ENCODE measurements at places on chromosomes 12 and 14. TPM values are rescaled to one million over a fixed set of nuclear protein-coding genes. Genes with fewer than 3 reads are reported as not detected.

DNA sequence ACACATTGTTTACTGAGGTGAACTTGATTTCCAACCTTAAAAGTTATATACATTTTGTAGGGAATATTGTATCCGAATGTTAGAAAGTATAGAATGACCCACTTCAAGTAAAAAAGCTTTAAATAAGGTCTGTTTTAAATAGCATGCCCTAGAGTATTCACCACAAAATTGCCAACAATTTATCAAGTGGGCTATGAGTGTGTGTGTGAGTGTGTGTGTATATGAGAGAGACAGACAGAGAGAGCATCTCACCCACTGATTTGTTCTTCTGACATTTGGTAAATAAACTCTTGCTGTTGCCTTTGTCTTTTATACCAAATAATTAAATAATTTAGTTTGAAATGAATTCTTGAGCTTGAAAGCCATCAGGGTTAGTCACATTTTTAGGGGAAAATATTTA is 29.8 kb upstream of the RAP1B start:
- DNase-seq = no peak

- DNase-seq = no peak
These were observed 46.2 kb downstream of the KDM2B start for GRCh38 chr12:121534495-121535148.

DNA sequence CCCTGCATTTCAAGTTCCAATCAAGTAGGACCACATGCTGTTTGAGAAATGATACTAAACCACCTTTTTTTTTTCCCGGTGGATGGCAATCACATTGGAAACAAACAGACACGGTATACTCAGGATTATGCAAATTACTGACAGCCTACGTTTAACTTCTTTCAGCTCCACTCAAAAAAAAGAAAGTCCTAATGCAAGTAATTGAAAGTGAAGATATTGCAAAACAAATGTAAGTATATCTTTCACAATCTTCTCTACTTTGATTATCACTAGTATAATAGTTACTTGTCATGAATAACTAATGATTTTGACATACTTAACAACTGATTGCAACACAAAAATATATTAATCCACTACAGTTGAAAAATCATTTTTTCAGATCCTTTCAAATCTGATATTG is 2.6 kb upstream of the OSBPL8 start:
- no peak for DNase-seq

- no peak for DNase-seq
These were observed 45.6 kb downstream of the ARMH4 start for GRCh38 chr14:58106446-58106845.

- no peak for DNase-seq
These were observed 182.7 kb downstream of the KTN1 start for GRCh38 chr14:55762595-55763232.

DNA sequence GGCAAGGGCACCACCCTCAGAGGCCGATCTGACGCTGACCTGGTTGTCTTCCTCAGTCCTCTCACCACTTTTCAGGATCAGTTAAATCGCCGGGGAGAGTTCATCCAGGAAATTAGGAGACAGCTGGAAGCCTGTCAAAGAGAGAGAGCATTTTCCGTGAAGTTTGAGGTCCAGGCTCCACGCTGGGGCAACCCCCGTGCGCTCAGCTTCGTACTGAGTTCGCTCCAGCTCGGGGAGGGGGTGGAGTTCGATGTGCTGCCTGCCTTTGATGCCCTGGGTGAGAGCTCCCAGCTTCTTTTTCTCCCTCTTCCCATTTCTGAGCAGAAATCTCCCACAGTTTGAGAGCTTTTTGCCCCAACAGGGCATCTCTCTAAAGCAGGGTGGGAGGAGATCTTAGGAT is 1.8 kb downstream of the OAS1 start:
- no peak for DNase-seq

- no peak for DNase-seq
These were observed 31.5 kb downstream of the SVOP start for GRCh38 chr12:108989376-108989775.

DNA sequence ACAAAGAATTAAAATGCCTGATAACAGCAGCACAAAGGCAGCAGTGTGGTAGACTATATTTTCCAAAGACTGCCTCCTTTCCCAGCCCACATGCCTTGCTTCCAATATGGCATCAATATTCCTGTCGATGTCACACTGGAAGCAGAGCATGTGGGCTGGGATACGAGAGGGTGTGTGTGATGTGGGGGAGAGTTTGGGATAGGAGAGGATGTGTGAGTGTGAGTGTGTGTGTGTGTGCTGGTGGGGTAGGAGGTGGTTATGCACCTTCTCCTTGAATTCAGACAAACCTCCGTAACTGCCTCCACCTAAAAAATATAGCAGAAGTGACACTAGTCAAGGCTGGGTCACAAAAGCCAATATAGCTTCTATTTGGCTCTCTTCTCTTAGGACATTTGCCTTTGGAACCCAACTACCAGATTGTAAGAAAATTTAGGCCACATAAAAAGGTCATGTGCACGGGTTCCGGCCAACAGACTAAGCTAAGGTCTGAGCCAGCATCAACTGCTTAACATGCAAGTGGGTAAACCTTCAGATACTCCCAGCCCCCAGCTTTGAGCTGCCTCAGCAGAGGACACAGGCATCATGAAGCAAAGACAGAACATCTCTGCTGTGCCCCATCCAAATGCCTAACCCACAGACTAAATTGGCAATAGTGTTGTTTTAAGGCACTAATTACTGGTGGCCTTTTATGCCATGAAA is 29.5 kb downstream of the SPPL3 start:
- no peak for DNase-seq

- no peak for DNase-seq
These were observed 181.6 kb upstream of the FOXG1 start for GRCh38 chr14:28584951-28585350.

GRCh38 chr12:19761463-19761862 is 322.2 kb downstream of the AEBP2 start:
- no peak for DNase-seq

- no peak for DNase-seq
These were observed 90.6 kb upstream of the NUDT4 start for GRCh38 chr12:93287149-93287548.

DNA sequence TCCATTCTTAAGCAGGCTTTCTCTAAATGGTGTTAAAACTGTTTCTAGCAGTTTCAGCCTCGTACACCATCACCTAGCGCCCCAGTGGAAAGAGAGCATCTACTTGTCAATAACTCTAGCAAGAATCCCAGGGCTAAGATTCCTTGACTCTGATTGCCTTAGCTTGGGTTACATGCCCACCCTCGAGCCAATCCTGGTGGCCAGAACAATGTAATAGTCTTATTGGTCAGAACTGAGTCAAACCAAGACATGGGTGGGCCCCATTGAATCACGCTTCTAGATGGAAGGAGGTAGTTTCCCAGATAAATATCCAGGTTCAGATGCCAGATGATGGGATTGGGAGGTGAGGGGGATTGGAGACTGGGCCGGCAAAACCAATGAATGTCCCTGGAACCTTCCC is 55.9 kb upstream of the MED13L start:
- DNase-seq = no peak

DNA sequence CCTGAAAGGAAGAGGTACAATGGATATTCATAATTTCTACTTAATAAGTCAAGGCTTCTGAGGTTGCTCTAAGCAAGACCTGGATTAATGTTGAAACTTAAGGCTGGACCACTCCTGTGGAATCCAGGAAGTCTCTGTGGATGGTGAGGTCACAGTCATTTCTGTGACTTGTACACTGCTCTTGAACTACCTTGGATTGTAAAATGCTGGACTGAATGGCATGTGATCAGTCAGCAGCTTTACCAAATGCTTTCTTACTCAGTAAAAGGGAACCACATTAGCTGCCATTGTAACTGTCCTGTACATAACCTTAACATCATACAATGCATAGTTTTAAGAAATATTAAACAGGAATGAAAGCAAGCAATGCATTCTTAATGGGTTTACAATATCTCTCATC is 182.9 kb downstream of the NOVA1 start:
- no peak for DNase-seq

- no peak for DNase-seq
These were observed 58.8 kb downstream of the AEBP2 start for GRCh38 chr12:19498099-19498498.

GRCh38 chr14:77108753-77109152 is 10.7 kb downstream of the CIPC start:
- no peak for DNase-seq

DNA sequence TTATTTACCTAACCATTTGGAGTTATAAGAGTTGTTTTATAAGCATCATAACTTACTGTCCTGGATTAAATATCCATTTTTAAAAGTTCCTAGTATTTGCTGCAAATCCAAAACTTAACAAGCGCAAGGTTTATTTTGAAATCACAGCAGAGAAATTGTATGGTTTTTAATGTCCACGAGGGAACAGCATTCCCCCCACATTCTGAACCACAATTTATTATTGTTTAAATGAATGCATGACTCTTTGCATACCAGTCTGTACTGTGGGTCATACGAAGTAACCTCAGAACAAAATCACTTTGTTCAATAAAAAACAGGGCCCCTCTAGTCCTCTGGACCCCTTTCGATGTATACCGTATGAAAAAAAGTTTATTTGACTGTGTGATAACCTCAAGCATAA is 75.9 kb downstream of the DACT1 start:
- DNase-seq = no peak

DNA sequence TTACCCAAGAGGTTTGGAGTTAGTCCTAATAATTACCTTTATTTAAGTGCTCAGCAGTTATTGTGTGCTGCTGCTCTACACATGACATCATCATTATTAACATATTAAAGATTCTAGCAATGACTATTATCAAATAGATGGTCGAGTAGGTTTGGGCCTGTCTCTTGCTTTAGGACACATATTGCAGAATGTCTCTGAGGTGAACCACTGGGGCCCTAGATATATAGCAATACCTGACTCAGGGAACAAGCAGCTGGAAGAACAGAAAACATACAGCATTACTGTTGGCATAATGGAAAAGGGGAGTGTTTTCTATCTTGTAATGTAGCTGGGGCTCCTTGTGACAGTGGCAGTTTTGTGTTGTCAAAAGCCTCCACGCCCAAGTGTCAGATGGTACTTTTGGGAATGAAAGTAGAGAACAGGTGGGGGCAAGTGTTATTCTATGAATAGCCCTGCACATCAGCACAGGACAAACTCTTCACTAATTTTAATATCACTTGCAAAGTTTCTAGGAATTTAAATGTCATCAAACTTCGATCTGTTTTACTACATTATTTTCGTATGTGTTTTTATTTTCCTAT is 54.6 kb downstream of the C12orf56 start:
- no peak for DNase-seq

DNA sequence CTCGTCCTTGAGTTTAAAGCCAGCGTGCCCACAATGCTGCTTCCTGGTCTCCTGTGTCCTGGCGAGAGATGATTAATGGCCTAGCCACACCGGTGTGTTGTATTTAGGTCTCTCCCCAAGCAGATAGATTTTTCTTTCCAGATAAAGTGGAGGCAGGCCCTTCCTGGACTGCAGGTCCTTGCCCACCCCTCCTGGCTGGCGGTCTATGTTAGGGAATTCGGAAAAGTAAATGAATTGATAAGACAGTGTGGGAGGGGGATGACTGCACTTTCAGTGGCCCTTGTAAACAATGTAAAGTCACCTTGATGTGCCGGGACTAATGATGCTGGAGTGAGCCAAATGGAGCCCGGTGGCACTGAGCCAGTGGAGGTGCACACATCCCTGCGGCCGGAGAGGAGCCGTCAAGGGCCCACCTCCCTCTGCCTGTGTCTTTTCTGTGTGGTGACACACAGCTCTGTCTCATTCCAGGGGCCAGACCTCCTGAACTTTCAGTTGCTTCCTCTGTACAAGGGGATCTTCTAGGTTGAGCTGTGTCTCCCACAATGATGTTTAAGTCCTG is 70.6 kb upstream of the ESRRB start:
- DNase-seq = no peak

DNA sequence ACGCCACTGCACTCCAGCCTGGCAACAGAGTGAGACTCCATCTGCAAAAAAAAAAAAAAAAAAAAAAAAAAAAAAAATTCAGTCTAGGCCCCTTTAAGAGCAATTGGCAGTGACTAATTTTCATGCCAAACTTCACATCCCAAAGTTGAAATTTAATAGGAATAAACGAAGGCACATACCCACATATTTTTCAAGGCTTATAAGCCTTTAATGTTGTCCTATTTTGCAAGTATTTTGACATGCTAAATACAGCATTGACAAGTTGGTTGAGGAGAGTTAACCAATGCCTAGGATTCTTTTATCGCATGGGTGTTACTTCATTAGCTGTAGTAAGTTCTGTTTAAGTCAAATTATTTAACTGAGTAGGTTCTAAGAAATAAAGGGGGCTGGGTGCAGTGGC is 23.5 kb upstream of the HIP1R start:
- no peak for DNase-seq

GRCh38 chr12:11618046-11618445 is 31.4 kb upstream of the ETV6 start:
- no peak for DNase-seq

DNA sequence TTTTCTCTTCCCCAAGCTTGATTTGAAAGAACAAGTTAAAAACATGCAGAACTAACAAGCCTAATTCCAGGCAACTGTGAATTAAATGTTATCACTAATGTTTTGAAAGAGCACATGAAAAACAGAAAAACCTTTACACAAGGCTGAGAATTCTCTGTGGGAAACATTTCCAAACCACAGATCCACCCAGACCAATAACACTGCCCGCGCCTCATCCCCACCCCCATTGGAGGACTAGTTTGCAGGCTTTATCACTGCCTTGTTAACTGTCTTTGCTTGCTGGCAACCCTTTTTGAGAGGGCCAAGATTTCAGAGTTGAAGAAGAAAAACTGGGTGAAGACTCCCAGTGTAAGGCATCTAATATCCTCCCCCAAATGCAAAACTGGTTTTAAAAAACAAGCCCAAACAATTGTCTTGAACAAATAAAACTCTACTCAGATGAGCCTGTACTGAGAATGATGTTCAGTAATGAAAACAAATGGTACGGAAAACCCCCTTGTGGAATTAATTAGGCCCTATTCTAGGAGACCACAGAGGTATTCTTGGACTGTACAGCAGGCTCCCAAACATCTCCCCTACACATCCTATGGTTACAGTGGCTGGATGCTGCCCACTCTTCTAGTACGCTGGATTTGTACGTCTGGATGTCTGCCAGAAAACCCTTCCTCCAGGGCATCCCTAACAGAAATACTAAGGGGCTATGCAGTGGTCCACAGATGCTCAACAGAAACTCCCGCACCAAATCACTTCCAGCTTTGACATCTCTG is 5.8 kb downstream of the MAX start:
- DNase-seq = no peak

DNA sequence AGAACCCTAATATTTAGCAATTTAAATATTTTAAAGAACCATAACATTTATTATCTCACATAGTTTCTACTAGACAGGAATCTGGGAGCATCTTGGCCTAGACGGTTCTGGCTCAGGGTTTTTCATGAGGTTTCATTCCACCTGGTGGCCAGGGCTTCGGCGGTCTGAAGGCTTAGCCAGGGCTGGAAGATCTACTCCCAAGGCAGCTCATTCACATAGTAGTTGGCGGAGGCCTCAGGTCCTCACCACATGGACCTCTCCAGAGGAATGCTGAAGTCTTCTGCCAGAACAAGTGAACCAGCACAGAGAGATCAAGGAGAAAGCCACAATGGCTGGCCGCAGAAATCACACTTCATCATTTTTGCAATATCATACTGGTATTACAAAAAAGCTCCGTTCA is 68.2 kb downstream of the SINHCAF start:
- DNase-seq = no peak

CMA1 gene
- 0.66 TPM for total RNA-seq

ATF7IP gene
- 48.8 TPM for total RNA-seq

PZP gene
- not detected for total RNA-seq

IRF9 gene
- 44.6 TPM for total RNA-seq

LRRK2 gene
- total RNA-seq = 30.9 TPM

All from breast epithelium (tissue), 4 donors.